ENCODE measurements at places on chromosomes 2 and 18.

GRCh38 chr2:152089238-152089637 is 9.6 kb downstream of the CACNB4 start:
- DNase-seq: peak; percentile 40

GRCh38 chr2:225104321-225104720 is 62.1 kb upstream of the DOCK10 start:
- no peak for DNase-seq

- peak; percentile 19 for DNase-seq
Observed at GRCh38 chr2:207883002-207883780, 113.5 kb upstream of the FZD5 start.

- DNase-seq: no peak
Observed at GRCh38 chr2:164873210-164873908, 31.7 kb upstream of the COBLL1 start.

GRCh38 chr2:150517951-150518680 is 30.6 kb upstream of the RND3 start:
- DNase-seq: no peak

- no peak for DNase-seq
Observed at GRCh38 chr2:187129868-187130267, 280.9 kb upstream of the ZSWIM2 start.

DNA sequence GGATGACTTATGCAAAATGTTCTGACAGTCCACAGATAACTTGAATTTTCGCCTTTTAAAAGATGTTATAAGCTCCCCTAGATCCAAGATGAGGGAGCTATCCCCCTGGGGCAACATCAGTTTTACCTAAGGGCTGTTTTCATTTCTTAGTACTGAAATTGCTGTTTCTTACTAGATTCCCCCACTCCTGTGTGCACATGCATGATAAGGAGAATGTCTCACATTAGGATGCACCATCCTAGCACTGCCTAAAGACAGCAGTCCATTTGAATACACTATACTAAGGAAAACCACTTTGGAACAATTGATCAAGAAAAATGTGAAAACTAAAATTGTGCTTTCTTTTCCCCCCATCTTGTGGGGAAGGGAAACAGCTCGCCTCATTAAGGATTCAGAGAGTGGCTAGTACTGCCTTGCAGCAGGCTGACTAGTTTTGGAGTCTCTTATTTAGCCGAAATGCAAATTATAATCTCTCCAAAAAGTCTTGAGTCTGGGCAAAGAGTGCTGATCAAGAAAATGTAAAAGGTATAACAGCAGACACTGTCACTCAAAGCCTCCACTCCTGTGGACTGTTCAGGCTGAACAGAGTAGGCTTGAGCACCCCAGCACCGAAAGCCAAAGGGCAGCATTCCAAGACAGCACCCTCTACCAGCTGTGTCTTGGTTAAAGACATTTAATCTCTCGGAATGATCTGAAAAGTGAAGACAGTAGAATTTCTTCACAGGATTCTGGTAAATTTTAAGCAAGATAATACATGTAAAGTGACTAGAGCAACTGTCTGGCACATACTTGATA is 65.0 kb downstream of the ZNF385B start:
- no peak for DNase-seq

- DNase-seq: no peak
Observed at GRCh38 chr2:238493880-238494572, 67.3 kb downstream of the ASB1 start.

DNA sequence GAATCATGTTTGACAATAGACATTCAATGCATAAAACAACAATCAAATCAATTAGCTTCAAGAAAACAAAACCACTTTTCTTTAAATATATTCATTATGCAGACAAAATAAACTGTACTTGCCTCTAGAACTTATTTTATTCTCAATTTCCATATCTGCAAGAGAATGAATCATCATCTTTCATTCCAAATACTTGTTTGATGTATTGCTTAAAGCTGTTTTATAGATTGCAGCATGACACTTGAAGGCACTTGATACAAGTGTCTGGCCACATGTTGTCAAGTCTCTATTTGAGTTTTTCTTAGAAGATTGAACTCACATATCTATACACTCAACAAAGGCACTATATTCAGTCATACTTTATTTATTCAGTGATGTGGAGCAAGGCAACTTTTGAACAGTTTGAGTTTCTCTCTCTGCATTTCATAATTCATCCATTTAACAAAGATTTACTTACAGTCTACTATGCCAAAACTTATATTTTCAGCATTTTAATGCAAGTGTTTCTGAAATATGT is 38.7 kb upstream of the DDX18 start:
- DNase-seq: no peak

DNA sequence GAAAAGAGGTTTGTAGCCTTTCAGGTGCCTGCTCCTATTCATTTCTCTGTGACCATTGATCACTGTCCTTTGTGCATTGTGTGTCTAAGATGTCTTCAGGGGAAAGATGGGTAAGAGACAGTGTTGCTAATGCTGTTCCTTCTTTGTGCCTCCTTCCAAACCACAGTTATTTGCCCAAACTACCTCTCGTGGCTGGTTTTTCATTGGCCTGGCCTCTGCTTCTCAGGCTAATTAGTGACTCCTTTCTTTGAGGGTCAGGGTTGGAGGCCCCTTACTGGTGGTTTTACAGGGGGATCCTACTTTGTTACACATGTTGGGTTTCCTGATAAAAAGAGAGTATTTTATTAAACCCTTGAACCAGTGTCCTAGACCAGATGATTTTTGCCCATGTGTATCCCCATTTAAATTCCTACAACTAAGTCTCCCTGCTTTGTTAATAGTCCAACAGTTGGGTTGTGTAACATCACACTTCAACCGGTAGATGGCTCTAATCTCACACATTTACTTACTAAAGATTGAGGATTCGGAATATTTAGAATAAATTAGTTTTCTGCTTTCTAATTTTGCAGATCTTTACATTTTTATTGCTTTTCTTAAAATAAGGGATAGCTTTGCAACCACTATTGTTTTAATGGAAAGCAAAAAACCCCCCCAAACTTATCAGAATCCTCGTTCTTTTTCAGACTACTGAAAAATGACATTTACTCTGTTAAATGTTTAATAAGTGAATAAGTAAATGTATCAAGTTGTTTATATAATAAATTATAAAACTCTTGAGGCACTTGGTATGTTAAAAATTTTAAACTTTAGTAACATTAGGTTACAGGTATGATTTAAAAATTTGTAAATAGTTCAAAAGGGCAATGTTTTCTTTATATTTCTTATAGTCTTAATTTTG is 2.4 kb downstream of the MARS2 start:
- DNase-seq: peak; percentile 24
